ENCODE measurements at places on chromosomes 12 and 14.

DNA sequence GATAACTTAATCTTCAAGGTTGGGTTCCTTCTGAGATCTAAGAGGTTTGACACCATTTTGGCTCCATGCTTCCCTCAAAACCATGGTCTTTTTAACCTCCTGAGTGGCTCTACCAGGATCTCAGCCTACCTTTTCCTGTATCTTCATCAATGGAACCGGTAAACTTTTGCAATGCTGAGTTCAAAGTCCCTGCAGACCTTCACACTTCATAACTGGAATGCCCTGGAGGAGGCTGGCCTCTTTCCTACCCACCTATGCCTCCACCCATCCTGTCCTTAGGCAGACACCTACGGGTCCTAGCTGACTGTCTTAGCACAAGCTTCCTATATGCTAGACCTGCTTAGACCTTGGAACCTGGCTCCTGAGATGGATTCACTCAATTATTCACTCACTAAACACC is 89.5 kb upstream of the EEA1 start:
- H3K4me1 ChIP-seq = no peaks in the 10 kb centered on the region
- no peak overlapping the region for H3K4me3 ChIP-seq
- H3K36me3 ChIP-seq = no peaks in the 10 kb centered on the region
- H3K27me3 ChIP-seq = no peaks in the 10 kb centered on the region
- DNase-seq = no peak

DNA sequence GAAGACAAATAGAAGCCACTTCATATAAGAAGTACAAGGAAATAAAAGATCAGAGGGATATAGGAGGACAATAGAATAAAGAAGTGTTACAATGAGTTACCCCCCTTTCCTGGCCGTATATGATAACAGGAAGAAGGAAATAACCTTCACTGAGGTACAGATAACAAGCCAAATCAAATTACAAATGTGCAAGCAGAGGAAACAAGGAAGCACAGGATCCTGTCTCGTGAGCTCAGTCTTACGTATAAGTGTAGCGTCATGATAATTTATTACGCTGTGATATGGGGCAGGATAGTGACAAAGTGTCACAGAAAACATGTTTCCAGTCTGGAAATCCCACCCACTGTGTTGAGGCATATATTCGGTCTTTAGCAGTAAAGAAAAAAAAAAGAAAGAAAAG is 26.5 kb downstream of the CRACR2A start:
- no peak for DNase-seq
- no peaks in the 10 kb centered on the region for H3K27me3 ChIP-seq
- H3K27ac ChIP-seq = no peak overlapping the region

- H3K4me1 ChIP-seq = no peaks in the 10 kb centered on the region
- H3K27ac ChIP-seq = no peak overlapping the region
- no peaks in the 10 kb centered on the region for H3K27me3 ChIP-seq
- no peaks in the 10 kb centered on the region for H3K36me3 ChIP-seq
- no peak for DNase-seq
These were observed 21.8 kb upstream of the RTRAF start for GRCh38 chr14:51967521-51967920.

DNA sequence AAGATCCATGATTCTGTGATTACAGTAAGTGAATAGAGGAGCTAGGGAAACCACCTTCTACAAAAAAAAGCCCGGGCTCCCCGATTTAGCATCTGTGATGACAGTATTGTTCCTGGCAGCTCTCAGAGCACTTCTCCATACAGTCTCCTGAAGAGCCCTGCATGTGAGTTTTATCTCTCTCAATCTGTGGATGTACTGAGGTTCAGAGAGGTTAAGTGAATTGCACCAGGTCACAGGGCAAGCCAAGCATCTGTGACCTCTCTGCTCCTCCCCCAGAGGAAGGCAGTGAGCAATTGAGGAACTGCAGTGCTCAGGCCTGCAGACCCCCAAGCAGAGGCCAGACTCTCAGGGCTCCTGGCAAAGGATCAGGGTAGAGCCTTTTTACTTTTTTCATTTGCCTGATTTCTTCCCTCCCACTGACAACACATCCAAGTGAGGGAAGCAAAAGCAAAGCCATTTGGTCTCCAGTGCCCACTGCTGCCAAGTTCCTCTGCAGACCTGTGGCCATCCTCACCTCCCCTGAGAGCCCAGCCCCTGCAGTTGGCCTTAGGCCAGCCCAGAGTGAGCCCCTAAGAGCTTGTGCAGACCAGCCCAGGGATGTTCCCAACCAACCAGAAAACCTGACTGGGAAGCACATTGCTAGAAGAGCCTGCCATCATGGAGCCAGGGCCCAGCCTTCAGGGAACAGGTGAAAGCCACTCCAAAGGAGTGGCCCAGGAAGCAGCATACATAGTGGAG is 47.6 kb upstream of the PNMA1 start:
- no peaks in the 10 kb centered on the region for H3K36me3 ChIP-seq
- DNase-seq = peak; percentile 69
- peaks cover 90% of the 10 kb centered on the region for H3K4me1 ChIP-seq
- peak overlapping the region; percentile 99 for H3K27ac ChIP-seq

GRCh38 chr12:47166365-47166764 is 86.6 kb upstream of the AMIGO2 start:
- H3K4me1 ChIP-seq = peaks cover 15% of the 10 kb centered on the region
- H3K27me3 ChIP-seq = no peaks in the 10 kb centered on the region
- no peaks in the 10 kb centered on the region for H3K36me3 ChIP-seq
- no peak for DNase-seq
- H3K27ac ChIP-seq = no peak overlapping the region

DNA sequence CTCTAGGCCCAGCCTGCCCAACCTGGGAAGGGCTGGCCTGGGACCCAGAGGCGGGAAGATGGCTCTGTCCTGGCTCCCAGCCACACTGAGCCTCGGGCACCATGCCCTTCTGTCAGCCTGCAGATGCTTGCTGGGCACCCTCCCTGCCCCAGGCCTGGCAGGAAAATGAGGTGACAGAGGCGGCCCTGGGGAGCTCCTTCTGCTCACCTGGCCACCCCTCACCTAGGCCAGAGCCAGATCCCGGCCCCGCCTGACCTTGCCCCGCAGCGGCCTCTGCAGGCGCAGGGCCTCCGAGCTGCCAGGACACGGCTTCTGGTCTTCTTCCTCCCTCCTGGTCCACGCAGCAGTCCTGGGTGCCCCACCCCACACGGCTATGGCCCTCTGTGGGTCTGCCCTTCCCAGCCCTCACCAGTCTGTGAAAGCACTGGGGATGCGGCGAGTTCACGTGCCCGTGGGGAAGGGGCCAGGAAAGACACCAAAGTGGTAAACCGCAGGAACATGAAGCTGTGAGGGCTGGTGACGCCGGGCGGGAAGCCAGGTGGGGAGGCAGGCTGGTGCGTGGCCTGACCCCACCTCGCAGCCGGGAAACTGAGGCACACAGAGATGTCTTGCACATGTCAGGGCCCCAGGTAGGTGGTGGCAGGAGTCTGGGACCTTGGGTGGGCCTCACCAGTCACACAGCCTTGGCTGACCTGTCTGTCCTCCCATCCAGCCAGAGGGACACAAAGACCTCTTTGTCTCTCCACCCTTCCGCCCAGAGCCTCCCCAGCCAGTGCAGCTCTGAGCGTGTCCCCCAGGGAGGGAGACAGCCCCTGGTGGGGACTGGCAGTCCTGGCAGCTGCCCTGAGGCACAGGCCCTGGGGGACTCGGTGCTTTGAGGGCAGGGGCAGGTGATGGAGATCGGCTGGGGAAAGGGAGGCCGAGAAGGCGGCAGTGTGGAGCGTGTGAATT is 12.8 kb downstream of the BAG5 start:
- peak; percentile 89 for DNase-seq
- no peaks in the 10 kb centered on the region for H3K36me3 ChIP-seq
- no peak overlapping the region for H3K4me3 ChIP-seq
- no peaks in the 10 kb centered on the region for H3K27me3 ChIP-seq
- peaks cover 90% of the 10 kb centered on the region for H3K4me1 ChIP-seq

DNA sequence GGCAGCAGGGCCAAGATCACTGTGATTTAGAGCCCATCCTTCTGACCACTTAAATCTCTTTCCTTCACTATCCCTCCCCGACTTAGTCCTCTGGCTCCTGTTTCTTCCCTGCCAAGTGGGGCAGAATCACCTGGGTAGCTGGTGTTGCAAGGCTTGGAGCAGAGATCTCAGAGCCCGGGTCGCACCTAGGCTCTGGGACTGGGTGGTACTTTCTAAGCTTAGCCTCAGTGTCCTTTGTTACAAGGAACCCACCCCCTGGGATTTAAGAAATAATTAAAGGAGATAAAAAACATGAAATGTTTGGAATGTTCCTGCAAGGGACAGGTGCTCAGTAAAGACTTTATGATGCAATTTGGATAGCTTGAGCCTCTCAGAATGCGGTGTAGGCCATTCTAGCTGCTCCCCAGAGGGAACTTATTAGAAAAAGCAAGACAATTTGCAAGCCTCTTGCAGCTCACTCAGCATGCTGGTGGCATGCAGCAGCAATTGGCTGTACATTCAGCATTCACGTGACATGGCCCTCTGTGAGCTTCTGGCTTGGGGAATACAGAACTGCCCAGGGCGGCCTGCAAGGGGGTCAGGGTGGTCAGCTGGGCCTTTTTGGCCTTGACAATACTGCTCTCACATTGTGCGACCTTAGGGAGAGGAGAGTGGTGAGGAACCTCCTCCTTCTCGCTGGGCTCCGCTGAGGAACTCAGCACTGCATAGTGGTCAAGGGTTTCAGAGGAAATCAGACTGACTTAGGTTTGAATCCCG is 16.8 kb downstream of the C14orf132 start:
- H3K4me3 ChIP-seq = no peak overlapping the region
- no peak for DNase-seq
- H3K4me1 ChIP-seq = peaks cover 60% of the 10 kb centered on the region
- H3K36me3 ChIP-seq = no peaks in the 10 kb centered on the region
